ENCODE measurements at places on chromosomes 5 and 9.

DNA sequence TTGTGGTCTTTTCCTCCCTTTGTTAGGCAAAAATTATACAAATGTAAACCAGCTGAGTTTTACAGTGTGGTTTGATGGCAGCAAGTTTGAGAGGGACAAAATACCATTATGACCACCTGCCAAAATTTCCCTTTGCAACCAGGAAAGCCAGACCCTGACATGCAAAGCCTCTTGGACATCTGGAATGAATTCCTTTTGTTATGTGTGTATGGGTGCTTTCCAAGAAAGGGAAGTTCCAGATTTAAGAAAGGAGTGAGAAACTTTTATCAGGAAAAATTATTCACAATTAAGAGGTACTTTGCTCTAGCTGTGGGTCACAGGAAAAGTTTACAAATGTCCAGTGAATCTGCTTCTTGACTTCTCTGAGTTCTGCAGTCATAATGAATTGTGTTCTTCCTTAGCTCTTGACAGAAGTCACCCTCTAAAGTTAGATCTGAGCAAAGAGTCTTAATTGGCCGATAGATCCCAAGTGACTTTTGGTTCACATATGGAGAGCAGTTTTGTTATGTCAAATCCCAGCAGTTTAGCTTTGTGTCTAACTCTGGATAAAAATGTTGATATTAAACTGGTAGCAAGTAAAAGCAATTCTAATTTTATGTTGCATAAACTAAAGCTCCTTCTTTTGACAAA, 295.9 kb upstream of the ZNF608 start:
- no peak overlapping the region for H3K27ac ChIP-seq
- H3K36me3 ChIP-seq = no peaks in the 10 kb centered on the region
- no peaks in the 10 kb centered on the region for H3K27me3 ChIP-seq
- H3K4me3 ChIP-seq = no peak overlapping the region
- no peak for DNase-seq

GRCh38 chr5:1050423-1051365, 42.1 kb downstream of the NKD2 start:
- no peaks in the 10 kb centered on the region for H3K27me3 ChIP-seq
- DNase-seq = no peak
- peaks cover 23% of the 10 kb centered on the region for H3K36me3 ChIP-seq
- H3K27ac ChIP-seq = no peak overlapping the region
- H3K4me1 ChIP-seq = no peaks in the 10 kb centered on the region
- H3K4me3 ChIP-seq = no peak overlapping the region

GRCh38 chr5:73625944-73626811, at the start of gene ARHGEF28:
ARHGEF28 (plus strand) TSS chr5:73626196; CDS start chr5:73684852, 58,656 bp downstream.
- no peaks in the 10 kb centered on the region for H3K4me1 ChIP-seq
- H3K4me3 ChIP-seq = peak within 1 kb of the TSS; percentile 62
- no peaks in the 10 kb centered on the region for H3K36me3 ChIP-seq
- H3K27me3 ChIP-seq = peaks cover 43% of the 10 kb centered on the region
- DNase-seq = peak; percentile 37

GRCh38 chr9:29866556-29866955, 2293.3 kb upstream of the C9orf72 start:
- no peaks in the 10 kb centered on the region for H3K4me1 ChIP-seq
- H3K27ac ChIP-seq = no peak overlapping the region
- no peak for DNase-seq
- no peaks in the 10 kb centered on the region for H3K27me3 ChIP-seq
- no peak overlapping the region for H3K4me3 ChIP-seq

- no peaks in the 10 kb centered on the region for H3K4me1 ChIP-seq
- no peak overlapping the region for H3K27ac ChIP-seq
- H3K4me3 ChIP-seq = no peak overlapping the region
Measured at GRCh38 chr5:7970816-7971215, 101.9 kb downstream of the MTRR start.
